ENCODE measurements at places on chromosomes 13 and 19.
A peak's percentile ranks its signal among the peaks of the same experiment; 100 is the strongest.

DNA sequence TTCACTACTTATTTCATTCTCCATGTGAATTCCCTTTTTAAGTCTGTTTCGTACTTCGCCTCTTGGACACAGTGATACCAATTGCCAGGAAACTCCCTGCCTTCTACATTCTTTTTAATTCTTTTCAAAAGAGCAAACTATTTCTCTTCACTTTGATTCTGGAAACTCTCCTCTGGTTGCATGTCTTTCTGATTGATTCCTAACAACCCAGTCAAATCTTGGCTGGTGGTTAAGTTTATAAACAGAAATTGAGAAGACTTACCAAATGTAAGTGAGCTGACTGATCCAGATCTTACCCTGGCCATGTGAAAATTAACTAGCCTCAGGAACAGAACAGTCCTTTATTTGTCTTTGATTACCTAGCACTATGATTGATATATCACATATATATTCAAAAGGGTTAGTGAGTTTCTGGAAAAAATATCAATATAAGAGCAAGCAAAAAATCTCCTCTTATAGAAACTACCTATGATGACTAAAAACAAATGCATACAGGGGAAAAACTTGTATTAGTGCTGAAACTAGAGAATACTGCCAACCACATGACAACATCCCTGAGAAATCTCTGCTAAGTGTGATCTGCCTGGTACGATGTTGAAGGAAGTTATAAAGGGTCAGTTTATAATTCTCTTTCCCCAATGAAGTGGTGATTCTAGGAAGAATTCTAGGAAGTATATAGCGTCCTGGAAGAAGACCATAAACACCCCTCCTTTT, 152.6 kb upstream of the HTR2A start:
- no peak for DNase-seq

GRCh38 chr13:24625870-24626849, 54.0 kb upstream of the ATP12A start:
- peak; percentile 25 for DNase-seq

- DNase-seq: no peak
These were observed 435 bp upstream of the OBI1 start for GRCh38 chr13:78659450-78659730.

DNA sequence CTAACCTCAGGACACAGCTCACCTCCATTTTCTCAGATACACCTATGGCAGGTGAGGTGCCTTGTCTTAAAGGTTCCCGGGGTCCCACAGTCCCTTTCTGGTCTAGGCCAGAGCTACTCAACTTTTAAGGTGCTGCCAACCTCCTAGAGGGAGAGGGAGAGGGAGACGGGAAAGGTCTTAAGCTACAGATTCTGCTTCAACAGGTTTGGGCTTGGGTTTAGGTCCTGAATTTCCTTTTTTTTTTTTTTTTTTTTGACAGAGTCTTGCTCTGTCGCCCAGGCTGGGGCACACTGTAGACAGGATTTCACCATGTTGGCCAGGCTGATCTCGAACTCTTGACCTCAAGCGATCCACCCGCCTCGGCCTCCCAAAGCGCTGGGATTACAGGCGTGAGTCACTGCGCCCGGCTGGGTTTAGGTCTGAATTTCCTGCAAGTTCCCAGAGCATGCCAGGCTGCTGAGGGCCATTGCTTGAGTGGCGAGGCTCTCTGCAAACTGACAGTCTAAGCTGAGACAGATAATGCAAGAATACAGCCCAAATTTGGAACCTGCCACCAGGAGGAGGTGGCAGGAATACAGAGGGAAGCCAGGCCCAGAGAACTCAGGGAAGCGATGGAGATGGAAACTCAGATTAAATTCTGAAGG, 7.8 kb upstream of the SYCN start:
- no peak for DNase-seq

DNA sequence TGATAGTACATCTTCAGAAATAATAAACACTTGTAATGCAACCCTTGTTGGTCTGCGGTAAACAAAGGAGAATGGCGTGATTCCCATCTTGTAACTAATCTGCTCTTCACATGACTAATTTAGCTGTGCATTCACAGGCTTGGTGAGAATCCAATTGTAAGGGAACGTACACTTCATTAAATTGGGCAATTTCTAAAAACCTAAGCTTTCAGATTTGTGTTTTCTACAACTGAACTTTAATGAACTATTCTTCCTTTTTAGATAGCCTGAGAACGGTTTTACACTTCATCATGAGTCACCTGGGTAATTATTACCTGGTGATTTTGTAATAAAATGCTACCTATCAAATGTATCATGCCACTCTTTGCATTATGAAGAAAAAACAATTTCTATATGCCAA, 306.9 kb downstream of the KLF5 start:
- DNase-seq: no peak

GRCh38 chr19:45121827-45122345, 28.9 kb downstream of the PPP1R37 start:
- DNase-seq: no peak

- DNase-seq: no peak
These were observed 18.4 kb downstream of the NAXD start for GRCh38 chr13:110633776-110634175.

GRCh38 chr19:5547881-5548280, 19.9 kb downstream of the TINCR start:
- DNase-seq: no peak

GRCh38 chr19:19053508-19054314, 10.1 kb upstream of the SLC25A42 start:
- DNase-seq: peak; percentile 29
